ENCODE measurements at places on chromosomes 12 and 14. TPM values are rescaled to one million over a fixed set of nuclear protein-coding genes. Genes with fewer than 3 reads are reported as not detected.

DNA sequence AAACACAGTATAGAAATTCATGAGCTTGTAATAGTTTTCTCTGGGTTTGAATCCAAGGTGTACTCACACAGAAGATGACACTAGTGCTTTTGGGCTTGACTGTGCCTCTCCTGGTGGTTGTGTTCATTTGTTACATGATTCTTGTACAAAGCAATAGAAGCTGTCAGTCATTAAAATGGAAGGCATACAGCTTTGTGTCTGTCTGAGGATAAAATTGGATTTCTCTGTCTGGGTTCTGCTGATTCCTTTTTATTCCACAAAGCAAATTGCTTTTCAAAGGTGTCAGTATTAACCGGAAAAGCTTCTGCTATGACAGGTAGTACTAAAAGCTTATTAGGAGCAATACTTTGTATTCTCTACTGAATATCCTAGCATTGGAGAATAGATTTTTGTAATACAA is 361.2 kb downstream of the SLC6A15 start:
- H3K36me3 ChIP-seq = no peaks in the 10 kb centered on the region
- no peak overlapping the region for H3K27ac ChIP-seq
- H3K4me3 ChIP-seq = no peak overlapping the region

- H3K4me1 ChIP-seq = no peaks in the 10 kb centered on the region
- no peaks in the 10 kb centered on the region for H3K27me3 ChIP-seq
- DNase-seq = no peak
- H3K27ac ChIP-seq = no peak overlapping the region
- no peak overlapping the region for H3K4me3 ChIP-seq
Observed at GRCh38 chr12:103499571-103499970, 3.8 kb upstream of the C12orf42 start.

The ITGA7 gene
- total RNA-seq = 114 TPM

The BDKRB2 gene
- 0.15 TPM for total RNA-seq

The PAX9 gene
- total RNA-seq = not detected

The ASIC1 gene
- 3.9 TPM for total RNA-seq

Data from H9 (cell line).